Keratinocyte (primary cell): ENCODE measurements at places on chromosomes 1 and 21.
A peak's percentile ranks its signal among the peaks of the same experiment; 100 is the strongest.

GRCh38 chr1:2452932-2453315, 23.2 kb upstream of the PLCH2 start:
- DNase-seq = no peak

DNA sequence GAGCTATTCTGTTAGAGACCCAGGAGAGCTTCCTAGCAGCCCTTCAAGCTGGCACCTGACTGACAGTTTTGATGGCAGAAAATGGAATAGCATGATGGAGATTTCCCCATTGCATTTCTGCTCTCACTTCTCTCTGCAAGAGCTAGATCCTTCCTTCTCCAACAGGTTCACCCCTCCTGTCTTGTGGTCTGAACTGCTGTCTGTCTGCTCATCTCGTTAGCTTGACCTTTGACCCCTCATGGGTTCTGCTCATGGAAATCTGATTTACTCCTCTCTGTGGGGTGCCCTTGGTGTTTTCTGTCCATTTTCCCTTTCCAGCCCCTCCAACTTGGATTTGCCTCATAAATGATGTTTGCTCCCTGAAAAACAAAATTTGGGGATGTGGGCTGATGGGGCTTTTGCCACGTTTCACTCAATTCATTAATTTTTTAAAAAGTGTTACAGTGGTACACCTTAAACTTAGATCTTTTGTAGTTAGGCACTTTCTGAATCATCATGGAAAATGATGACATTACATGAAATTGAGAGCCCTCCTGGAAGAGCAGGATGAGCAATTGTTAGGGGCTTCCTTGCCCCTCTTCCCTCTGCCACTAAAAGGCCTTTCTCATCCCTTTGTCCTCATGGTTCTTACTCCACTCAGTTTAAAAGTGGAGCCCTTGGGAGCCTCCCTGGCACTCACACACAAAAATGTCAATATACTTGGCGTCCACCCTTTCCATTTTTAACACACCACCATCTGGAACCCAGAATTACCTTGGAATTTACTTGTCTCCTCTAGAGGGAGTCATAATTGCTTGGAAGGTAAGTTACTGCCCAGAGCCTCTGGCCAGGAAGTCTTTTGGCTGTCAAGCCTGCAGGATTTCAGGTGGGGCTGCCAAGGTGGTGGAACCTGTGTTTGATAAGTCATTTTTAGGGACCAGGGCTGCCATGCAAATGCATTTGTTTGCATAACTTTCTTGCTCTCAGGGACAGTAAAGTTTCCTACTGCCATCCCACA, 31.9 kb upstream of the IL19 start:
- DNase-seq = no peak

DNA sequence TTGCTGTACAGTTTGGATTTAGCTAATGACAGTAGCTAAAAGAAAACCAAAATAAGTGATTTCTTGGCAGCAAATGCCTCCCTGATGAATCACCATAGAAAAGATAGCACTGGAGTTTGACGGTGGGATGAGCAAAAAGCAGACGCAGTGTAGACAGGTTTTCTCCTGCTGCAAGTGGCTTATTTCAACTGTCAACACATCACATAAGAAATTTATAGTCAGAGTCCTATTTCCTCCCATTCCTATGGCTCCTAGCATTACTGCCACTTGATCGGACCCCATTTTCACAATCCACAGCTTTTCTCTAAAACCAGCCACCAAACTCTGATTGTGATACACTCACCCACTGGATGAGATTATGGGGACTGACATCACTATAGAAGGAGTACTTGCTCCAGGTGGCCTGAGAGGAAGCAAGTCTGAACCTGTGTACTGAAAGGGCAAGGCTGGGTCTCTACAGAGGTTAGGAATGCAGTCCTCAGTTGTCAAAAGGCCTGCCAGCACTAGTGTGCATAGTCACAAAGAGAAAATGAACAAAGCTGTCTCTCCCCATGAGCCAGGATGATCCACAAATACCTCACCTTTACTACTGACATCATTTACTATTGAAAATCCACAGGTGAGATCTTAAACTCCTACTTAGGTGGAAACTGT, 359.8 kb downstream of the LTN1 start:
- peak; percentile 98 for DNase-seq

DNA sequence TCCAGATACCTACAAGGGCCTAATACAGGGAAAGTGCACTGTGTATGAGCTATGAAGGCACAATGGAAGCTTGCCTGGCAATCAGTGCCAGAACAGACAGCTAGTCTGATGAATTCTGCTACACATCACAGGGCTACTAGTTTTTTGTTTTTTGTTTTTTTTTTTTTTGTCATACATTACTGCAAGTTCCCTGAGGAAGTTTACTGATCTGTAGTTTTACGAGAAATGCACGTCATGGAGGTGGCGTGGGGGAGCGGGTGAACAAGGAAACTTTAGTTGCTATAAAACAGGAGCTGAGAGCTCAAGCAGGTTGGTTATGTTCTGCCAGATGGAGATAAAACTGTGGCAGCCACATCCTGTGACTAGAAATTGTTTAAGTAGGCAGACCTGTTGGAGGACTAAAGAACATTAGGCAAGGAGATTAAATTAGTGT, 17.7 kb downstream of the PTPRC start:
- no peak for DNase-seq

- DNase-seq = no peak
Observed at GRCh38 chr1:1116701-1117468, 996 bp upstream of the C1orf159 start.

DNA sequence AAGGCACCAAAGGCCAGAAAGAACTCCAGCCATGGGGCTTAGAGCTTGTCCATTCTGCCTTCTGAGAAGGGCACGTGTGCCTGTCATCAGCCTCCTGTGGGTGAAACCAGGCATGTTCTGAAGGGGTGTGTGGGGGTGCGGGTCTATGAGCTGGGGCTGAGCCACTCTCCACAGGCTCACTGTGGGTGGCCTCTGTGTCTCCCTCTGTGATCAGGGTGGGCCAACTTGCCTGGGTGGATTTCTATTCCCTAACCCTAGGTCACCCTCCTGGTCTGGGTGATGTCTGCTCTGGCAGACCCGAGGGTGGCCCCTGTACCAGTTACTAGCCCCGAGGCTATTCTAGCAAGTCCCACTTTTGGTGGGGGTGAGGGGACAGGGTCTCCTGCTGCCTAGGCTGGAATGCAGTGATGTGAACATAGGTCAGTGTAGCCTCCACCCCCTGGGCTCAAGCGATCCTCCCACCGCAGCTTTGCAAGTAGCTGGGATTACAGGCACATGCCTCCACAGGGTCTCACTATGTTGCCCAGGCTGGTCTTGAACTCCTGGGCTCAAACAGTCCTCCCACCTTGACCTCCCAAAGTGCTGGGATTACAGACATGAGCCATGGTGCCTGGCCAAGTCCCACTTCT, 94.4 kb downstream of the TRIM11 start:
- no peak for DNase-seq

DNA sequence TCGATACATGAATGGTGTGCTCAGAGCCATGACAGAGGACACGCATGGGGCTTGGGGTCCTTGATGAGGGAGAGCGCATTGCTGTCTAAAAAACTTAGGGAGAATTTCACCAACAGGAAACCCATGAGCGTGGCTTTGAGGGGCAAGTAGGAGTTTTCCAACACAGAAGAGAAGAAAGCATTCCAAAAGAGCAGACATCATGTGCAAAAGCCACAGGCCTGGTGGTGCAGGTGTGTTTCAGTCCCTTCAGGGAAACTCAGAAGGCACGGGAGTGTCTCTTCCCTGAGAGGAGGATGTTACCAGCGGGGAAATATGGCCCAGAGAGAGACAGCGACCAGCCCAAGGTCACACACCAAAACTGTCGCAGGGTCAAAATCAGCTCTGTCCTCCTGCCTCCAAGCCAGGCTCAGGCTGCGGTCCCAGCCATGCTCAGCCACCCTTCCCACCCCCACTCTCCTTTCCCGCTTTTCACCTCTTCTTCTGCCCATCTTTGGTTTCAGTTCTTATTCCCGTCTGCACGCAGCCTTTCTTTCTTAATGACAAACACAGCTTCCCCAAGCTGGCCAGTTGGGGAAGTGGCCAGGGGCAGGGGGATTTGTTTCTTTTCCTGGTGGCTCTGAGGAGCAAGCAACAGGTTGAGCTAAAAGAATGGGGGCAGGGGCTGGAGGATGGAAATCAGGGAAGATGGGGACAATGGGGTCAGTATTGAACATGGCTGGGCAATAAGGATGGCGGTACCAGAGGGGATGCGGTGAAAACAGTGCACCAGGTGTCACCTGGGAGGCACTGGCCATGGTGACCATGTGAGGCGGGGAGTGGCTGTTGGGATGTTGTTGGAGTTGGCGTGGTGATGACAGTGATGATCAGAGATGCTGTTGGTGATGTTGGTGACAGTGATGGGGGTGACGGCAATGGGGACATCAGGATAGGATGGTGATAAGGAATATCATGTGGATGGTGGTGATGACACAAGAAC, 10.3 kb downstream of the LAPTM5 start:
- no peak for DNase-seq

GRCh38 chr1:230422221-230422981, 3.7 kb downstream of the PGBD5 start:
- DNase-seq = no peak

GRCh38 chr1:114023377-114023776, 44.1 kb downstream of the OLFML3 start:
- no peak for DNase-seq

DNA sequence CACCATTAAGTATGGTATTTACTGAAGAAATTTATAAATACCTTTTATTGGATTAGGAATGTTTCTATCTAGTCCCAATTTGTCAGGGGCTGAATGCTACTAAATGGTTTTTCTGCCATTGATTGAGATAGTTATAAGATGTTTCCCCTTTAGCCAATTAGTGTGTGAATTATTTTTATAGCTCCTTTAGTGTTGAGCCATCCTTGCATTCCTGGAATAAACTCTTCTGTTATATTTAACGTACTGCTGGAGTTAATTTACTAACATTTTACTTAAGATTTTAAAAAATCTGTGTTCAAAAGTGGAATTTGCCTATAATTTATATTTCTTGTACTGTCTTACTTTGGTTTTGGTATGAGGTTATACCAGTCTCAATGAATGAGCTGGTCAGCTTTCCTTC, 25.4 kb upstream of the LRRC3 start:
- no peak for DNase-seq

- no peak for DNase-seq
Observed at GRCh38 chr1:25169610-25170009, 62.7 kb downstream of the SYF2 start.

DNA sequence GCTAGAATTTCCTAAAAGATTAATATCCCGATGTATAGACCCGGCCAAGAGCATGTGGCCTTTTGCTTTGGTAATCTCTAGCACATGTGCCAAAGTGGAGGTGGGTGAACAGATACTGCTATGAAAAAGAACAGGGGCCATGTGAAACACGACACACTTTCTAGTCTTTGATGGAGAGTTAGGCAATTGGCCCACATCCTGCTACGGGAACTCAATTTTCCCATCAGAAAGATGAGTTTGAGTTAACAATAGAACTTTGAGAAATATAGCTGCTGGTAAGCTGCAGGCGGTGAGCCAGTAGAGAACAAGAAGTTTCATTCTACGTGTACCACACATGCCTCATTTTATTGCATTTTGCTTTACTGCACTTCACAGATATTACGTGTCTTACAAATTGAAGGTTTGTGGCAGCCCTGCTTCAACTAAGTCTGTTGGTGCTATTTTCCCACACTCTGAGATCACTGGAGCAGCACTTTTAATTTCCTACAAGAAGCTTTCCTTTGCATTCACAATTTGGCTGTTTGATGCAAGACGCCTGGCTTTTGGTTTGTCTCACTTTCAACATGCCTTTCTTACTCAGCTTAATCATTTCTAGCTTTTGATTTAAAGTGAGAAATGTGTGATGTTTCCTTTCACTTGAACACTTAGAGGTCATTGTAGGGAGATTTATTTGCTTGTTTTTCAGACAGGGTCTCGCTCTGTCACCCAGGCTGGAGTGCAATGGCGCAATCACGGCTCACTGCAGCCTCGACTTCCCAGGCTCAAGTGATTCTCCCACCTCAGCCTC, 46.3 kb downstream of the HTR6 start:
- no peak for DNase-seq

DNA sequence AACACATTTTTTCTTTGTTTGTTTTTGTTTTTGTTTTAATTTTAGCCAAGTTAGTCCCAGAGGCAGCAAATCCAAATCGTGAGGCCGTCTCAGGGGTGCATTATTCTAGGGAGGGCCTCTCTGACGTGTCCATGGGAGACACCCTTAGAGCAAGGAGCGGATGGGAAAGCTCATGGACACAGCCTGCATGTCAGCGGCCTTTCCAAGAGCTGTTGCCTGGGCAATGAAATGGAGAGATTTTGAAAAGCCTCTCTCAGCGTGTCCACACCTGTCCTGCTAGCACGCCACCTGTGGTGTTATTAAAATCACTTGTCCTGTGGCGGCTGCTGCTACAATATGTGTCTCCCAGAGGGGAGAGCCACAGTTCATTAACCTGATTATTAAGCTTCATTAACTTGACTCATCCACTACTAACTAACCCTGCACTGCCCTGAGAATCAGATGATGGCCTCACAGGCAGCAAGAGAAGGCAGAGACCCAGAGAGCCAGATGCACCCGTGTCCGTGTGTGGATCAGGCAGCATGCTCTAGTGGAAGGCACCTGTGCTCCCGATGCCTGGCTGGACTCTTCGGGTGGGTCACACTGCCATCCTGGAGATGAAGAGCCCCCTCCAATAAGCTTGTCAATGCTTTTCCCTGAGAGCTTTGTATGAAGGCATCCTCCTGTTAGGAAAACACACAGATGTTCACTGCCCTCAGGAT, 133.3 kb downstream of the PGBD5 start:
- DNase-seq = no peak

- no peak for DNase-seq
Observed at GRCh38 chr1:18126616-18127015, 19.0 kb downstream of the IGSF21 start.

GRCh38 chr1:225691377-225691776, 38.5 kb upstream of the ENAH start:
- no peak for DNase-seq

- DNase-seq = no peak
Observed at GRCh38 chr1:226607268-226607660, 58.7 kb downstream of the STUM start.

DNA sequence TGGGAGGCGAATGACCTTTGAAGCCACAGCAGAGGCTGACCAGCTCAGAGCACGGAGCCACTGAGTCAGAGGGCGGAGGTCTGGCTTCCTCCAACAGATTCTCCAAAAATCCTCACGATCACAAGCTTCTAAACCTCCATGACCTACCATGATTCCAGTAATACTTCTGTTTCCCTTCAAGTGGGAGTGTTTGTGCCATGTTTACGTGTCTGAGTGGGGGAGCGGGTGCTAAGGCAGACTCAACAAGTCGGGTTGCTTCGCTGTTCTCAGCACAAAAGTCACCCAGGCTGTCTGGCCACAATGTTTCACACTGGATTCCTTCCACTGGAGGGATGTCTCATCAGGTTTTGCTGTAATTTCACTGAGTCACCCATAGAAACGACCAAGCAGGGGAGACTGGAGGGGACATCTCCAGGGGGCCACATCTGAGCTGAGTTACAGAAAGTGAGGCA, 86.2 kb downstream of the SLC66A1 start:
- no peak for DNase-seq
